NCI-H1105 (cell line): ENCODE measurements at places on chromosomes 12 and 14.

DNA sequence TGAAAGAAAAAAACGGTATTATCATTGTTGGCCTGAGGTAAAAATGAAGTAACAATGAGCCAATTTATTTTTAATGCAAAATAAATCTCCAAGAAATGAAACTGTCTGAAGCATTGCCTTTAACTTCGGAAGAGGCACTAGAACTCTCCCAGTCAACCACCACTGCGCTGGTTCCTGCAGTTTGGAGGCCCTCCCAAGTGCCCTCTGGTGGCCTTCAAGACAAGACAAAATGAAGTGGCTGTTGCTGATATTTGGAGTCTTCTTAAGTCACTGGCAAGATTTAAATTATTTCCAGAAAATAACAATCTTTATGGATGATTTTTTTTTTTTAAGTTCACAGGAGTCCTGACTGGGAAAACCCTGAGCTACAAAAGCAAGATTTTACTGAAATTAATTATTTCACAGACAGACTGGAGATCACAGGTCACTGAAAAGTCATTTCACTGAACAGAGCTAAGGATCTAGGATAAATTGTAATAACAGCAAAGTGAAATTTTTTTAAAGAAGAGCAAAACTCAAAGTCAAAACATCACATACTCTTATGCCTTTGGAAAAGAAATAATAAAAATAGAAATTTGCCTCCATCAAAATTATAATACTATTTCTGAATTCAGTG is 58.2 kb downstream of the DICER1 start:
- DNase-seq: peak; percentile 63

GRCh38 chr12:54368025-54368708 is 3.9 kb upstream of the GPR84 start:
- DNase-seq: no peak

DNA sequence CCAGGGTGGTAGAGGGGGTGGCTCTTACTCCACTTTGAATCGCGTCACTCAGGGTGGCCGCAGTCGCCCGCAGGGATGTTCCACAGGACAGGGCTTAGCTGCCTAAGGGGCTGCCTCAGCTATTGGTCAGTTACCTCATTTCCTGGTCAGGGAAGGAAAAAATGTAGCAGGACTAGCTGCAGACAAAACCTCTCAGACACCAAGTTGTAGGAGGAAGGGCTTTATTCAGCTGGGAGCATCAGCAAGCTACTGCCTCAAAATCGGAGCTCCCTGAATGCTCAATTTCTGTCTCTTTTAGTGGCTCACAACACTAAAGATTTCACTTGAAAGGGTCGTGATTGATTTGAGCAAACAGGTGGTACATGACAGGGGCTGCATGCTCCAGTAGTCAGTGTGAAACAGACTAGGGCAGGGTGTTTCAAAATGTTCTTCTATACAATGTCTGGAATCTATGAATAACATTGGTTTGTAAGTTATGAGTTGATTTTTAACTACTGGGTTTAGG is 6.4 kb upstream of the CLEC6A start:
- no peak for DNase-seq

DNA sequence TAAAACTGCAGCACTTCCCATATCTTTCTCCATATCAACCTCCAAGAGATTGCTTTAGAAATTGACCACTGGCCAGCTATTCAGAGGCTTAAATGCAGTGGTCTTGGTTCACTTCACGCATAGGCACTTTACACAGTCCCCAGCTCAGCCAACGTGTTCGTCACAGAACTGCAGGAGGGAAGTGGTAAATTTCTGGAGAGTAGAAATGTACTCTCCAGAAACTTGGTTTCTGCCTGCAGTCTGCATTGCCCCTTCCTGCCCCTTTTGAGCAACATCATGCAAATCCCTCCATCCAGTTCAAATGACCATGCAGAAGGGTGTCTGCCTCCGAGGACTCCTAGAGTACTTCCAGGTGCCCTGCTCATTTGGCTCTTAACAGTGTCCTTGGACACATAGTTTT is 42.7 kb upstream of the NEDD1 start:
- DNase-seq: no peak

DNA sequence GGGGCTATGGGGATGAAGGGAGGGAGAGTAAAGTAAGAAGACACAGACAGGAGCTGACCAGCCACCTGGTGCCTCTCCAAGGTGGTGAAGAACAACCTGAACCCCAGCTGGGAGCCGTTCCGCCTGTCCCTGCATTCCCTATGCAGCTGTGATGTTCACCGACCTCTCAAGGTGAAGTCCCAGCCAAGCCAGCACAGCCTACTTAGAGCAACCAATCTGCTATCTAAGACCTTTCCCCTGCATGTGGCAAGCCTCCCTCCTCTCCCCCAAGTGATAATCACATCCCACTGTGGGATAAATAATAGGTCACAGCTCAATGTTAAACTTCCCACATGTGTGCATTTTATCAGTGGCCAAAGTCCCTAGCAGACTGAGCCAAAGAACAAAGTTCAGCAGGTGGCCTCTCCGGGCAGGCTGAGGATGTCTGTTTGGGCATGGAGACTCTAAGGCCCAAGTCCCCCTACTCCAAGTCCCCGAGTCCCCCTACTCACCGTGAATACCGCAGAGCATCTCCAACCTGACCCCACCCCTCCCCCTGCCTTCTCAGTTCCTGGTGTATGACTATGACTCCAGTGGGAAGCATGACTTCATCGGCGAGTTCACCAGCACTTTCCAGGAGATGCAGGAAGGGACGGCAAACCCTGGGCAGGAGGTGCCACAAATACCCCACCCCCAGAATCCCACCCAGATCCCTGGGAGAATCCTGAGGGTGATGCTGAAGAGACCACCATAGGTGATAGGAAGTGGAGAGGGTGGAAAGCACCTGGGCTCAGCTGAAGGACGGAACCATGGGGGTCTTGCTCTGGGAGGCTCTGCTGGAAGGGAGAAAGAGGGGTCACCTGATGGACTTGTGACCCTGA is 3.5 kb downstream of the CPNE6 start:
- DNase-seq: no peak

DNA sequence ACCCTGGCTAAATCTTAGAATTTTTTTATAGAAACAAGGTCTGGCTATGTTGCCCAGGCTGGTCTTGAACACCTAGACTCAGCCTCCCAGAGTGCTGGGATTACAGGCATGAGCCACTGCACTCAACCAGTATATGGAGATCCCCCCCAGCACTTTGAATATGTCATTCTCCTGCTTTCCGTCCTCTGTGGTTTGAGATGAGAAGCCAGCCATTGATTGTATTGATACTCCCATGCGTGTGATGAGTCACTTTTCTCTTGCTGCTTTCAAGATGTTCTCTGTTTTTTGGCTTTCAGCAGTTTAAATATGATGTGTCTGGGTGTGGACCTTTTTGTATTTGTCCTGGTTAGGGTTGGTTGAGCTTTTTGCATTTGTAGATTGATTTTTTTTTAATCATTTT is 75.2 kb upstream of the DNM1L start:
- no peak for DNase-seq

GRCh38 chr12:4956968-4957367 is 47.3 kb downstream of the KCNA1 start:
- DNase-seq: no peak

DNA sequence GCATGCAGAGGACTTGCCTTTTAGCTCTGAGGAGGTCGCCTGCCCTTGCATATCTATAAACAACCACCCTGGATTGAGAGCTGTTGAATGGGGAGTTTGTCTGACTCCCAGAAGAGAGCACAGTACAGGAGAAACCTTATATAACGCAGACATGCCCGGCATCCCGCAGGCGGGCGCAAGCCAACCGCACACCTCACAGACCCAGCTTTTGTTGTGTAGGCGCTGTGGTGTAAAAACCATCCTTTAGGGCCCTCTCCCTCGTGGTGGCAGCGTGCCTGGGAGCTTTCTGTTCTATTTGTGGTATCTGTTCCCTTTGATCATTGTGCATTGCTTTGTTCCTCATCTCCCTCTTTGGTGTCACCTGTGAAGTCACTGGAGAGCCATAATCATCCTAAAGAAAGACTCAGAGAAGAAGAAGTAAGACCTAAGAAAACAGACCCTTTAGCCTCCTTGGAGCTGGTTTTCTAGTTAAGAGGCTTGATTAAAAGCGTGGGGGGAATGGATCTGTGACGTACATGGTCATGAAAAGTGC is 77.7 kb downstream of the ETV6 start:
- DNase-seq: no peak

DNA sequence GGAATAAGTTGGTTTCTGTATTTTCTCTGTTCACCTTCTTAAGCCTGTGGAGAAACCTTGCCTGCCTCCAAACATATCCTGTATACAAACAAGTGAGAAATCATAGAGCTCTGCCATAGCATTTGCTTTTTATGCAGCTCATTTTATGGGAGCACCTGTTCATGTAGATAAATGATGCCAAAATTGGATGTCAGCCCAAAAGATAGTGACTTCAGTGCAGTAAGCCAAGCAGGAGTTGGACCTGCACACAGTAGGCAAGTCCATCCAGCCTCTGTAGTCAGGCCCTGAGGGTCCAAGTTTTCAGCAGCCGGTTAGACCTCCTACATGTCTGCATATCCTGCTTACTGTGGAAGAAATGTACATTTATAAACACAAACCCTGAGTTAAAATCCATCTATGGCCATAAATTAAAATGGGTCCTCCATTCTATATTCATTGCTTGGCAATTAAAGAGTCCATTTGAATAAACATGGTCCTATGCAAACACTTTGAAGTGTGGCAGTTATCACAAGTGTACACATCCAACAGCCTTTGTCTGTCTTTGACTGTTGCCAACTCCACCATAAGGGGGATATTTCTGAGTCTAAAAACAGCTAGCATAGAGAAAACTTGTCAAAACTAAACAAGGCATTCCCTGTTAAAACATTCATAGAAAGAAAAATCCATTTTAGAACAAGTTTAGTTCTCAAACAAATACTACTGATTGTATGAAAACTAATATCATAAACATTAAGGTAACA is 847.8 kb downstream of the RPS29 start:
- DNase-seq: peak; percentile 93

GRCh38 chr12:89742337-89743022 is 33.8 kb upstream of the ATP2B1 start:
- DNase-seq: no peak

DNA sequence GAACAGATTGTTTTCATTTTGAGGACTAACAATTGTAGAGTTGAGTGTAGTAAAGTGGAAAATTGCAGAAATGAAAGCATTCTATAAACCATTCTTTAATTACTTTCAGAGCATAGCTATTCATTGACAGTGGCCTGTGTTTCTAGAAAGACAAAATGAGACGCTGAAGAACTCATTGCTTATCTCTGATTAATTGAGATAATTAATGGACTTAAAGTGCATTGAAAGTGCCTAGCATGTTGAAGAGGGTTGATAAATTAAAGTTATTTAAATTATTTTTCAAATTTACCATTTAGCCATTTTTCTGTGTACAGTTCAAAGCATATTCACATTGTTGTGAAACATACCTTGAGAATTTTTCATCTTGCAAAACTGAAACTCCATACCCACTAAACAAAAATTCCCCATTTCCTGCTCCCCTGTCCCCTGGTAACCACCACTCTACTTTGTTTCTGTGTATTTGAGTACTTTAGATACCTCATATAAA is 57.4 kb downstream of the DAAM1 start:
- DNase-seq: no peak

- no peak for DNase-seq
Measured at GRCh38 chr12:47190271-47190750, 110.6 kb upstream of the AMIGO2 start.

DNA sequence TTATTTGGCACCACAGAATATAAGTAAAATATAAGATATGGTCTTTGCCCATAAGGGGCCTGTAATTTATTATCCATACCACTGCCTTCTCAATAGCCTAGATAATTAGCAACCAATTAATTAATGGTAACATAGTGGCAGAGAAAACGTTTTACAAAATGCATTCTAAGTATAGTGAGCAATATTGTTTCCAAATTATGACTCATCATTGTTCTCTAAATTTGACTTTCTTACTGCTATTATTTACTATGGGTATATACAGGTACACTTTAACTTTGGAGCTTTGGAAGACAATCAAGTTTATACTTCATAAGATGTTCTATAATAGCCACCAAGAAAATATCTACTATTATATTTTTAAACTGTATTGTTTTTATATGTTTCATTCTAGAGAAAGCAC is 26.7 kb downstream of the DCP1B start:
- DNase-seq: no peak

- DNase-seq: no peak
Measured at GRCh38 chr12:2355604-2356003, 302.8 kb downstream of the CACNA1C start.

DNA sequence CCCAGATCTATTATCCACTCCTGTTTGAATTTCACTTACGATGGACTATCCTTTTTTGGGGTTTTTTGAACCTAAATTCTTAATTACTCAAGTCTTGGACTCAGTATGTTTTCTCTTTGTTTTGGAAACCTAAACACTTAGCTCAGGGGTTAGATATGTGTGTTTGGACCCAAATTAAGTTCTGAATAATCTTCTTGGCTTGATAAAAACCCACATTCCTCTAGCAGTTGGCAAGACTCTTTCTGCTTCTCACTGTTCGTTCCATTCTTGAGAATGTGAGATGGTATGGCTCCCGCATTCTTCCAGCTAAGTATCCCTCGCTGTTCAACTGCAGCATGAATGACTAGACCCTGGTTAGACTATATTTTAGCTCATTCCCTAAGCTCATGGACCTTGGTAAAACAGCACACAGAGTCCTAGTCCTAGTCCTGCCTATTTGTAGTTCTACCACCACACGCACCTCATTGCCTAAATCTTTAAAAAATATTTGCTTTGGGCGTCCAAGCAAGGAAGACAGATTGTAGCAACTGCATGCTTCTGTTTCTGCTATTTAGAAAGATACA is 860.0 kb downstream of the RPS29 start:
- DNase-seq: no peak

GRCh38 chr12:132170094-132170636 is 25.9 kb downstream of the NOC4L start:
- no peak for DNase-seq

DNA sequence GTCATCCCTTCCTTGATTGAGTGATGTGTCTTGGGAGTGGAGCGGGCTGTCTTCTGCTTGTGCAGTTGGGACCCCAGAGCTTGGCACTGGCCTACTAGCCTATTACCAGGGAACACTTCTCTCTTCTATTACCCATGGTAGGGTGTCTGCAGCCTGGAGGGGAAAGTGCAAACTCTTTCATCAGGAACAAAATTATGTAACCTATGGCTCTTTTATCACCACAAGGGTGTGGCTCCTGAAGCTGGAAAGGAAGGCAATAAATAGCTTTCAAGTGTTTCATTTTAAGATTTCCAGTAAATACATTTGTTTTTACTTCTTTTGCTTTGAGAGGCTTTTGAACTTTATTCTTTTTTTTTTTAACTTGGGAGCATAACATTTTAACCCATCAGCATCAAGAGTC is 349.7 kb upstream of the FAR2 start:
- DNase-seq: no peak
